Spleen (tissue), 13 donors: ENCODE measurements at places on chromosomes 5 and 9. TPM values are rescaled to one million over a fixed set of nuclear protein-coding genes. Genes with fewer than 3 reads are reported as not detected.

- DNase-seq, result no peak
Measured at GRCh38 chr9:89592963-89593726, 11.7 kb upstream of the GADD45G start.

The ZNG1A gene
- total RNA-seq, result 52.3 TPM

- DNase-seq, result peak; percentile 80
Measured at GRCh38 chr5:160188141-160189015, 40.9 kb upstream of the FABP6 start.

- no peak for DNase-seq
Measured at GRCh38 chr5:491119-491855, 33.0 kb downstream of the SLC9A3 start.

DNA sequence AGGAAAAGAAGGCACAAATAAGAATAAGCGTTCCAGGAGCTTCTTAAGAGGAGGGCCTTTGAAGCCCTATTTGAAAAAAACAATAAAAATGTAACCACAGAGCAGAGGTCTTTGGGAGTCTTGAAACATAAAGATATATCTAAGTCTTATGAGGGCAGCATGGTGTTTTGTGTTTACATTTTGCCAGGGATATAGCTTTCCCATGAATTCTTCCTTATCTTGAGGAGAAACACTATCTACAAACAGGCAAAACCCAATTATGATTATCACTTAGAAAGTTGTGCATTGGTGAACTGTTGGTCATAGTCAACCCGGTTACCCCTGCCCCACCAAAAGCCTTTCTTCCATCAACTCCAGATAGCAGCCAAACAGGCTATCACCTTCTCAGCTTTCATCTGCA, 23.6 kb upstream of the LHFPL2 start:
- no peak for DNase-seq

DNA sequence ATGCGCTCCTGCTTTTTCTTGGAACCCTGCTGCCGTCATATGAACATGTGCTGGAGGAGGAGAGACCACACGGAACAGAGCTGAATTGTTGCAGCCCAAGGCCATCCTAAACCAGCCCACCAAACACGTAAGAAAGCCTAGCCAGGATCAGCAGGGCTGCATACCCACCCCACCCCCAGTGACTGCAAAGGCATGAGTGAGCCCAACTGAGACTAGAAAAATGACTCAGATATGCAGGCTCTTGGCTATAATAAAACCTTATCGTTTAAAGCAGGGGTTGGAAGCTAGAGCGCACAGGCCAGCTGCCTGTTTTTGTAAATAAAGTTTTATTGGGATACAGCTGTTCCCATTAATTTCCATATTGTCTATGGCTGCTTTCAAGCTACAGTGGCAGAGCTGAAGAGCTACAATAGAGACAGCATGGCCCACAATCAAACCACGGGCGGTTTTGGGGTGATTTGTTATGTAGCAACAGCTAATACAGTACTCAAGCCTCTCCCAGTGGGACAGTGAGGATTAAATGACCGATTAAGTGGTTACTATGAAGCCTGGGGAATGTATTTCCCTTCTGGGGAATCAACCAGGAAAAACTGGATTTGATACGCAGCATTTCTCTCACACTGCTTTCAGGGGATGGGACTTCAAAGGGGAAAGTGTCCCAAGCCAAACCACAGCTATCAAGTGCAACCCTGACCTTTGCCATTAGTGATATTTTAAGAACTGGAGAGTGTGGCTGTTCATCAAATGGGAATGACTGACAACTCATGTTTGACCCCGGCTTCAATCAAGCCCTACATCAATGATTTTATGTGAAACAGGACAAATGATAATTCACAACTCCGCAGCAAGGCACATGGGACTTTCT, 6.3 kb downstream of the SHB start:
- DNase-seq, result peak; percentile 30

GRCh38 chr5:164237486-164237885, 732.1 kb downstream of the MAT2B start:
- DNase-seq, result no peak

The FRRS1L gene
- total RNA-seq, result not detected

DNA sequence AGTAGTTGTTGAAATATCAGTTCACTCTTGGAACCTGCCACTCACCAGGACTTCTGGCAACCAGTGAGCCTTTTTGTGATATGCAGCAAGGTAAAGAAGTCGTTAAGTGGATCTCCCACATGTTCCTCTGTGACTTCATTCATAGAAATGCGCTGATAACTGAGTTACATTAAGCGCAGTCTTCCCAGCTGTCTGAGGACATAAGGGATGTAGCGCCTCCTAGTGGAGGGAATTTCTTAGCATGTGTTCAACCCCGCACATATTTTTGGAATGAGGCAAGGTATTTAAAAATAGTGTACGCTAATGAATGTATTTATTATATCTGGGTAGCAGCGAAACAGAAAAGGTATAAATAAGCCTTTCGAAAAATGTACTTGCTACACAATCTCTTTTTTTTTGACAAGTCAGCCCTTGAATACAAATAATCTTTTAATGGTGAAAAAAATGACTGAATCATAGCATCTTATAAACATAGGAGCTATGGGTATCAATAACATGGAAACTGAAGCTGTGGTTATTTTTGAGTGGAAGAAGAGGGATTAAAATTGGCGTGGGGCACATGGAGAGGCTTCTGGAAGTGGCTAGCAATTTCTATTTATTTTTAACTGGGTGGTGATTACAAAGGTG, 38.0 kb downstream of the PALM2AKAP2 start:
- no peak for DNase-seq

DNA sequence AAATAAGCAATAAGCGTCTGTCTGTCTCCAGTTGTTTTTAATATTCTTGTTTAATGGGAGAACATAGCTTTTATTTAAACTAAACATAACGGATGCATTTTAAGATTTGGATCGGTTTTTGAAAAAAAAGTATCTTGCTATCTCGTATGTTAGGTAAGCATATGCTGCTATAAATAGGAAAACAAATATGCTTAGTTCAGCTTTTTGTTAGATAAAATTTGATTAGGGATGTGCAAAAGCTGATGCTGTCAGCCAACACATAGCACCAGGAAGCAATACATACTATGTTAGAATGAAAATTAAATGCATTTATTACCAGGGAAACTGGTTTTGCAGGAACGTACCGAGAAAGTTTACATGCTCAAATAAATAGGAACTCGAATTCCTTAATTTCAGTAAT, 843.1 kb upstream of the WWC1 start:
- no peak for DNase-seq

DNA sequence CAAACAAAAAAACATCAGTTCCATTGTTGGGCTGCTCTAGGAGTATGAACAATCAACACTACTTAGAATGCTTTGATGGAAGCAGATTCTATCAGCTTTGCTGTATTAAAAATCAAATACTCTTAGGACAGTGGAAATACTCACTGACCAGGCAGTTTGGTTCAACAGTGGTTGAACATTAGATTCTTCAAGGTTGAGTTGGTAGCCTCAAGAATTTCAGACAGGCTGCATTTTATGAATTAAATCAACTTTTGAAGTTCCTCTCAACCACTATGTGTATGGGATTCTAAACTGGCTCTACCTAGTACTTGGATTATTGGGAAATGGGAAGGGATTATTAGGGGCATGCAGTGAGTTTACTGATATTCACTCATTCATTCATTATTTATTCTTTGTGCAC, 35.0 kb downstream of the ACTBL2 start:
- DNase-seq, result no peak

DNA sequence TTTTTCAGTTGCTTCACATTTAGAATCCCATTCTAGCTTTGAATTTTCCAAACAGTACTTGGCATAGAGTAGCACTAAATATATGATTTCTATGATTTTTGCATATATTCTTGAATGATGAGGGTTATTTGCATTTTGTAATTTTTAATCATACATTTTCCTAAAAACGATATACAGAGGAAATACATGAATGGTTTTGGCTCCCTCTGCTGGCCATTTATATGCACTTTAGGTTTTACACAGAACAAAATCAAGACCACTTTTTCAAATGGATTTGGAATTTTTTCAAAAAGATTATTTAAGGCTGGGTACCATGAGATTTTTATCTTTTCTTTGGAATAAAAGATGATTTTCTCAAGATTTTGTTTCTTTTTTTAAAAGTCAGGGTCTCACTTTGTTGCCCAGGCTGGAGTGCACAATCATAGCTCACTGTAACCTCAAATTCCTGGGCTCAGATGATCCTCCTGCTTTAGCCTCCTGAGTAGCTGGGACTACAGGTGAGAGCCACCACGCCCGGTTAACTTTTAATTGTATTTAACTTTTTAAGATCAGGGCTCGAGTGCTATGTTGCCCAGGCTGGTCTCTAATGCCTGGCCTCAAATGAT, 16.7 kb upstream of the COMMD10 start:
- no peak for DNase-seq

- DNase-seq, result no peak
Measured at GRCh38 chr9:115913696-115914095, 239.9 kb upstream of the PAPPA start.

The HAVCR1 gene
- total RNA-seq, result 1.5 TPM

DNA sequence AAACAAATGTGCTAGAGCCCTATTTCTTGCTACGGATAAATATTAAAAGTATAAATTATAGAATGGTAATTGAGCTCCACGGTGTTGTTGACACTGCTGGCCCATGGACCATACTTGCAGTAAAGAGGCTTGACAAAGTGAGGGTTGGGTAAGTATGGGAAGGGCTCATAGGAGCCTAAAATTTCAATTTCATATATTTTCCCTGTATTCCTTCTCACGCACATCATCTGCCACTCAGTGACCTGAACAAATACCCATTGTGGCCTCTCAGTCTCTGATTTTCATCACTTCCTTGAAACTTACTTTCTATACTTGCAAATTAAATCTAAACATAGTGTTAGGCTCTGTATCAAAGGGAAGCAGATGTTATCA, 116.5 kb downstream of the PIK3R1 start:
- no peak for DNase-seq

GRCh38 chr9:134054891-134055811, 12.7 kb downstream of the BRD3 start:
- DNase-seq, result peak; percentile 64

- no peak for DNase-seq
Measured at GRCh38 chr9:13190040-13190439, 89.5 kb downstream of the MPDZ start.

DNA sequence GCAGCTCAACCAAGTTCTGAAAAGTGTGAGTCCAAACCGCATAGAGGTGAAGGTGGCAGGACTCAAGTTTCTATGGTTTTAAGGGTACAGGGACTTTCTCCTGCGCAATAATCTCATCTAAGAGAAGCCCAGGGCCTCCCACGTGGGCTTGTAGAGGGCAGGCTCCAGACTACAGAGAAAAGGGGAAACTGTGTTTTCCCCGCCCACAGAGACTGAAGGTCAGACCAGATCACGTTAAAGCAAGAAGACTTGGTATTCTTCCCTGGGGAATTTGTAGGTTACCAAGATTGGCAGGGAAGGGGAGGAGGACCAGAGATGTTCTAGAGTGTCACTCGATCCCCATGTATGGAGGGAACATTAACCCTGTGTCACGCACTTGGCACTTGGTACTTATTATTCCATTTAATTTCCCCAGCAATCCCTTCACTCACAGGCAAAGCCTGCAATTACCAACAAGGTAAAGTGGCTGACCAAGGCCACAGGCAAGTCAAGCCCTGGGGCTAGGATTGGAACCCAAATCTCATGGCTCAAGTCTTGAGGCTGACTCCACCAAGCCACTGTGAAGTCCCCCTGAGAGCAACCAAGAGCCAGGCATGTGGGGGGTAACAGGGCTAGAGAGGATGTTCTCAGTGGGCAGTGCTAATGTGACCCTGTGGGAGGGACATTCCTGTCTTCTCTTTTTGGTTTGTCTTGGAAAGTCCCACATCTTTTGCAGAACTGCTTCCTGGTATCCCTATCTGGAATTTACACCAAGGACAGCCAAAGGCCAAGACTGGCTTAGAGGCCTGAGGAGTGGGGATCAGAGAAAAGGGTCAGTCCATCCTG, 18.3 kb upstream of the NEK6 start:
- no peak for DNase-seq

The ZNF883 gene
- 1.1 TPM for total RNA-seq

The C5orf34 gene
- 3.4 TPM for total RNA-seq

GRCh38 chr5:749101-749670, 35.3 kb downstream of the ZDHHC11B start:
- no peak for DNase-seq

GRCh38 chr5:151214614-151215545, 9.0 kb downstream of the CCDC69 start:
- DNase-seq, result peak; percentile 94

The ASPN gene
- total RNA-seq, result 0.32 TPM

- DNase-seq, result no peak
Measured at GRCh38 chr5:144011388-144011787, 159.1 kb downstream of the YIPF5 start.
